ENCODE measurements at places on chromosomes 2 and 18.

GRCh38 chr2:139790807-139791752, 1010.9 kb upstream of the NXPH2 start:
- H3K27ac ChIP-seq: no peak overlapping the region
- no peaks in the 10 kb centered on the region for H3K36me3 ChIP-seq
- peaks cover 3% of the 10 kb centered on the region for H3K4me1 ChIP-seq
- no peak overlapping the region for H3K4me3 ChIP-seq
- no peaks in the 10 kb centered on the region for H3K27me3 ChIP-seq

GRCh38 chr2:98892871-98893270, 43.2 kb downstream of the CRACDL start:
- no peak for DNase-seq
- H3K27me3 ChIP-seq: no peaks in the 10 kb centered on the region
- H3K4me1 ChIP-seq: no peaks in the 10 kb centered on the region
- H3K27ac ChIP-seq: no peak overlapping the region

- DNase-seq: no peak
- no peak overlapping the region for H3K4me3 ChIP-seq
- H3K27me3 ChIP-seq: peaks cover 3% of the 10 kb centered on the region
- no peaks in the 10 kb centered on the region for H3K4me1 ChIP-seq
These were observed 458.0 kb downstream of the CPS1 start for GRCh38 chr2:211014376-211014775.

GRCh38 chr2:15735484-15736326, 144.0 kb downstream of the DDX1 start:
- peaks cover 4% of the 10 kb centered on the region for H3K27me3 ChIP-seq
- no peaks in the 10 kb centered on the region for H3K36me3 ChIP-seq
- peaks cover 3% of the 10 kb centered on the region for H3K4me1 ChIP-seq
- H3K27ac ChIP-seq: no peak overlapping the region

- H3K27me3 ChIP-seq: no peaks in the 10 kb centered on the region
- no peaks in the 10 kb centered on the region for H3K36me3 ChIP-seq
- no peaks in the 10 kb centered on the region for H3K4me1 ChIP-seq
- no peak overlapping the region for H3K27ac ChIP-seq
These were observed 260.7 kb downstream of the FHOD3 start for GRCh38 chr18:36558234-36558633.

DNA sequence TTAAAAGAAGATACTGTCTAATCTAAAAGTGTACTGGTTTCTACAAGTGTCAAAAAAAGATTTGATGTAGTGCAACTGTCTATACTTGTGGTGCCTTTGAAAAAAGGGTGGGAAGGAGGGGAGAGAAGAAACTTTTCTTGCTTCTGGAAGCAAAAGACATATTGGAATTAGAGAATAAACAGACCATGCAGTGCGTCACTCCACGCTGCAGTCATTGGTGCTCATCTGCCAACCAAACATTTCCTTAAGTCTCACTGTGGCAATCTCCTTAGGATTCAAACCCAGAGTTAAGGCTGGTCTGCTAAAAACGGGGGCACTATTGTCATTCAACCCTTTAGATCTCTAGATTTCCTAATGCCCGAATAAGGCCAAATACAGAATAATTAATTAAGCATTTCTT, 50.9 kb downstream of the PELI1 start:
- H3K27ac ChIP-seq: no peak overlapping the region
- DNase-seq: no peak
- H3K4me1 ChIP-seq: peaks cover 5% of the 10 kb centered on the region
- H3K36me3 ChIP-seq: peaks cover 38% of the 10 kb centered on the region
- H3K4me3 ChIP-seq: no peak overlapping the region

DNA sequence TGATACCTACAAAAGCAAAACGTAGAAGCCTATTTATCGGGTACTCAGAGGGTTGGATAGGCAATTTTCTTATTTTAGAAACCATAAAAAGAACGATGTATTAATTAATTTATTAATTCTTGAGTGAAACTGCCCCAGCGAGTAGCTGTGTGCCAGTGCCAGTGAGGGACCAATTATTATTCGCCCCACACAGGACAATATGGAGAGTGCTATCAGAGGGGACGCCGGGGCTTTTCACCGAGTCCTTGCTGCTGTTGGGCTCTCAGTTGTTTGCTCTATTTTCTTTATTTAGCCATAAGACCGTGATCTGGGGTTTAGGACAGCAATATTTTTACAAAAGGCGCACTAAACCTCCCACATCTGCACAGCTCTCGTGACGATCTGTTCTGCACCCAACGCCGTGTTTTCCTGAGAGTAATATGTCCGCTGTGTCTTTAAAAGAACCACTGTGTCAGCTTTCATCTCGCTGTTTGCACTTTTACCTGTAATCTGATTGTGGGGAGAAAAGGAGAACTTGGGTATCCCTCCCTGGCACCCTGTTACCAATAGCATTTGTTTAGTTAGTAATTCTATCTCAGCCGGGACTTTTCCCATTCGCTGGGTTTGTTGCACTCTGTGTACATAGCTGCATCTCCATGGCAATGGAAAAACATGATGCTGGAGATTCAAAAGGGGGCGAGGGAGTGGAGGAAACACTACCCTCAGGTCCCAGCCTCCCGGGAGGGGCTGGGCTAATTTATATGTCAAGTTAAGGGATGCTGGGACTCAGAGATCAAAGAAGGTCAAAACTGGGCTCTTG, 30.1 kb upstream of the ZNF516 start:
- peak overlapping the region; percentile 86 for H3K4me3 ChIP-seq
- H3K4me1 ChIP-seq: peaks cover 42% of the 10 kb centered on the region
- no peaks in the 10 kb centered on the region for H3K36me3 ChIP-seq
- peaks cover 5% of the 10 kb centered on the region for H3K27me3 ChIP-seq
- H3K27ac ChIP-seq: peak overlapping the region; percentile 94

- no peak overlapping the region for H3K4me3 ChIP-seq
- H3K27me3 ChIP-seq: peaks cover 3% of the 10 kb centered on the region
These were observed 3.2 kb upstream of the AQP12B start for GRCh38 chr2:240685771-240686371.

GRCh38 chr2:168008646-168009195, 238.7 kb downstream of the STK39 start:
- no peak overlapping the region for H3K27ac ChIP-seq
- no peak for DNase-seq
- H3K36me3 ChIP-seq: peaks cover 18% of the 10 kb centered on the region
- no peak overlapping the region for H3K4me3 ChIP-seq

- DNase-seq: no peak
- no peak overlapping the region for H3K27ac ChIP-seq
- H3K4me1 ChIP-seq: peaks cover 6% of the 10 kb centered on the region
- H3K27me3 ChIP-seq: no peaks in the 10 kb centered on the region
These were observed 279.4 kb downstream of the CCDC178 start for GRCh38 chr18:33161131-33161530.

GRCh38 chr18:52948868-52949444, 609.0 kb downstream of the DCC start:
- no peak overlapping the region for H3K4me3 ChIP-seq
- H3K27ac ChIP-seq: no peak overlapping the region
- no peak for DNase-seq
- H3K4me1 ChIP-seq: no peaks in the 10 kb centered on the region
- no peaks in the 10 kb centered on the region for H3K27me3 ChIP-seq

DNA sequence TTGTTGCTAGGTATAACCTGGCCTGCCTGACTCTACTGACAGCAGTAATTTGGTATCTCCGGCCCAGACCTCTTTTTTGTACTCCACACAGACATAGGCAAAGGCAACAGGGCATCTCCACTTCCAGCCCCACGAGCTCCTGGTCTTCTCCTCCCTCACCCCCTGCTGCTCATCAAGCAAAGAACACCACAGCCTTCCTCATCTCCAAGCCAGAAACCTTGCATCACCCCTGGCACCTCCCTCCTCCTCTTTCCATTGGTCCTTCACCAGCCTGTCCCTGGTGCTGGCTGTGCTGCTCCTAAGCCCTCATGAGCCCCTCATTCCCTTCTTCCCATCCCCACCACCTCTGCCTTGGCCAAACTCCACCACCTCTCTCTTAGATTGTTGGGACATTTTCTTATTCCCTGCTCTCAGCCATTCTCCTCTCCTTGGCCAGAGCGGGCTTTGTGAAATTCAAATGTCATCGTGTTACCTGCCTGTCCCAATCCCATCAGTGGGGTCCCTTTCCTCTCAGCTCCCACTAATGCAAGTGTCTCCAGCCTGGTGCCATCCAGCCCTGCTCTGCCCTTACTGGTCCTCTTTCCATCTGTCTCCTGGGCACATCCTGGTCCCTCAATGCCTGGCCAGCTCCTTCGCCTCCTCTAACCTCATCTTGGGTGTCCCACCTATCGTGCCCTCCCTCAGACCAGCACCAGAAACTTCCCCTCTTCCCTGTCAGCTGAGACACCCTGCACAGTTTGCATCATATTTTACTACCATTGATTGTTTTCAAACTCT, 77.4 kb downstream of the INHBB start:
- no peak overlapping the region for H3K4me3 ChIP-seq
- peaks cover 9% of the 10 kb centered on the region for H3K27me3 ChIP-seq
- no peaks in the 10 kb centered on the region for H3K4me1 ChIP-seq
- H3K27ac ChIP-seq: no peak overlapping the region
- DNase-seq: no peak
- no peaks in the 10 kb centered on the region for H3K36me3 ChIP-seq

- no peak overlapping the region for H3K4me3 ChIP-seq
- H3K27ac ChIP-seq: no peak overlapping the region
- peaks cover 7% of the 10 kb centered on the region for H3K4me1 ChIP-seq
These were observed 23.4 kb upstream of the CHRNA1 start for GRCh38 chr2:174787487-174788205.

DNA sequence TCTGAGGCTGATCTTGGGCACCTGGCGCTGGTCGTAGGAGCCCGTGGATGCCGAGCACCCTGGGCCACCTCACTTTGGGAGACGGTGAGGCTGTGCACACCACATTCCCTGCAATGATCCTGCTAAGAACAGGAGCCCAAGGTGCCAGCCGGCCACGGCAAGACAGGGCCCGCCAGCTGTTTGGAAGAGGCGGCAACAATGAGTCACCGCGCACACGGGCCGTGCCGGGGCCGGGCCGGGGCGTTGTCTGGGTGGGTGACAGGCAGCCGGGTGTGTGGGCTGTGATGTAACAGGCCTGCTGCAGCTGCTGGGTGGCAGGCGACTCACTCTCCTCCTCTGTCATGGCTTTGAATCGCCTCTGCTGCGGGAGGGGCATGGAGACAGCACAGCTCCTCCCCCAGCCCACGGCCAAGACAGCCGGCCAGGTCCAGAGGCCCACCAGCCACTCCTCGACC, 49.7 kb upstream of the ODC1 start:
- DNase-seq: no peak
- peaks cover 14% of the 10 kb centered on the region for H3K27me3 ChIP-seq
- H3K4me1 ChIP-seq: no peaks in the 10 kb centered on the region
- no peaks in the 10 kb centered on the region for H3K36me3 ChIP-seq
- no peak overlapping the region for H3K4me3 ChIP-seq

- no peak overlapping the region for H3K4me3 ChIP-seq
- no peaks in the 10 kb centered on the region for H3K36me3 ChIP-seq
- no peak for DNase-seq
- no peaks in the 10 kb centered on the region for H3K4me1 ChIP-seq
- no peak overlapping the region for H3K27ac ChIP-seq
These were observed 161.4 kb downstream of the METTL4 start for GRCh38 chr18:2409906-2410305.

DNA sequence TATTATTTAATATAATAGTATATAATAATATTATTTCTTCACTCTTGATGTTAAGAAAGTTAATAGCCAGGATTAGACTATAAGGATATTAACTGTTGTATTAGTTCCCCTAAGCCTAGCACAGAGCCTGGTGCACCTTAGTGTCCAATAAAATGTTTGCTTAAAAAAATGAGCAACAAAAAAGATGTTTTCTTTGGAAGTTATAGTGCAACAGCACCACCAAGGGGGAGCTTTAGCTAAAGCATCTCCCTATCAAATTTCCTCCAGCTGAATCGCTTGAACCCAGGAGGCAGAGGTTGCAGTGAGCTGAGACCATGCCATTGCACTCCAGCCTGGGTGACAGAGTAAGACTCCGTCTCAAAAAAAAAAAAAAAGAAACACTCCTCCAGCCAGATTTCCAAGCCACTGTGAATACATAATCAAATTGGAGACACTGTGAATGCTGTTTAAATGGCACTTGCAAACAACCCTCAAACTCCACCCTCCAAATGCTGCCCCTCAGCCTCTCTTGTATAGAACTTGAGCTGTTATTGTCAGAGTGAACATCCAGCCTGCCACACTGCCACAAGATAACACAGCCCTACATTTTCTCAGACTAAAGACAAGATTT, 221.9 kb downstream of the DYM start:
- H3K4me3 ChIP-seq: no peak overlapping the region
- H3K36me3 ChIP-seq: peaks cover under 1% of the 10 kb centered on the region
- DNase-seq: peak; percentile 40

- peaks cover under 1% of the 10 kb centered on the region for H3K27me3 ChIP-seq
- no peak overlapping the region for H3K4me3 ChIP-seq
- H3K4me1 ChIP-seq: peaks cover 34% of the 10 kb centered on the region
- no peaks in the 10 kb centered on the region for H3K36me3 ChIP-seq
These were observed 112.1 kb downstream of the TCF4 start for GRCh38 chr18:55475916-55476315.

DNA sequence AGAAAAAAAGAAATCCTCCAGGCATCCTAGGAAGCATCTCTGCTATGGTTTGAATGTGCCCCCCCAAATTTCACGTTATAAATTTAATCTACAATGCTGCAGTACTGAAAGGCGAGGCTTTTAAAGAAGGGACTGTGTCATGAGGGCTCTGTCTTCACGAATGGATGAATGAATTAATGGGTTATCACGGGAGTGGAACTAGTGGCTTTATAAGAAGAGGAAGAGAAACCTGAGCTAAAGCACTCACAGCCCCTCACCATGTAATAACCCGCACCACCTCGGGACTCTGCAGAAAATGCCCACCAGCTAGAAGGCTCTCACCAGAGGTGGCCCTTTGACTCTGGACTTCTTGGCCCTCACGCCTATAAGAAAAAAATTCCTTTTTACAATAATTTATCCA, 27.6 kb downstream of the RNU4ATAC start:
- no peak for DNase-seq
- H3K4me3 ChIP-seq: no peak overlapping the region
- peaks cover 10% of the 10 kb centered on the region for H3K4me1 ChIP-seq
- H3K27ac ChIP-seq: no peak overlapping the region
- H3K27me3 ChIP-seq: peaks cover 3% of the 10 kb centered on the region
- no peaks in the 10 kb centered on the region for H3K36me3 ChIP-seq

- no peak for DNase-seq
- peak overlapping the region; percentile 98 for H3K4me3 ChIP-seq
- H3K4me1 ChIP-seq: peaks cover 21% of the 10 kb centered on the region
- peaks cover 4% of the 10 kb centered on the region for H3K27me3 ChIP-seq
- peaks cover 4% of the 10 kb centered on the region for H3K36me3 ChIP-seq
- peak overlapping the region; percentile 94 for H3K27ac ChIP-seq
These were observed 729 bp upstream of the REL start for GRCh38 chr2:60880643-60881046.

DNA sequence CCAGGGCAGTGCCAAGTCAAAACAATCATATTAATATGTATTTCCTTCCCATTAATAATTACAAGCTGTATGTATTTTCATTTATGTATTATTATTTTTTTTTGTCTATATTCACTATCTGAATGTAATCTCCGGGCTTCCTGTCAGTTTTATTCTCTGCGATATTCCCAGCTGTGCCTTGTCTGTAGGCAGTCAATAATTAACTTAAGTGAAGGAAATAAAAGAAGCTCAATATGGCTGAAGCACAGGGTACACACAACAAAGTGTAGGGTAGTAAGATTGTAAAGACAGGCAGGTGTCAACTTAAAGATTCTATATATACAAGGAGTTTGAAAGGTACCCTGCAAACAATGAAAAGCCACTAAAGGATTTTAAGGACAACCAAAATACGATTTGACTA, 122.9 kb downstream of the ROCK1 start:
- no peak overlapping the region for H3K27ac ChIP-seq
- no peaks in the 10 kb centered on the region for H3K27me3 ChIP-seq
- no peak for DNase-seq
- no peak overlapping the region for H3K4me3 ChIP-seq
- H3K36me3 ChIP-seq: peaks cover 16% of the 10 kb centered on the region
- H3K4me1 ChIP-seq: no peaks in the 10 kb centered on the region

- DNase-seq: no peak
- H3K4me1 ChIP-seq: no peaks in the 10 kb centered on the region
- no peaks in the 10 kb centered on the region for H3K36me3 ChIP-seq
- no peak overlapping the region for H3K27ac ChIP-seq
These were observed 593.0 kb upstream of the ID2 start for GRCh38 chr2:8088810-8089209.

All from endothelial cell (in vitro differentiated cells).